ENCODE measurements at places on chromosomes 6 and 20.
A peak's percentile ranks its signal among the peaks of the same experiment; 100 is the strongest.

- DNase-seq, result no peak
Measured at GRCh38 chr20:50029697-50030461, 47.1 kb downstream of the SNAI1 start.

- no peak for DNase-seq
Measured at GRCh38 chr6:13131935-13132661, 196.2 kb downstream of the TBC1D7 start.

DNA sequence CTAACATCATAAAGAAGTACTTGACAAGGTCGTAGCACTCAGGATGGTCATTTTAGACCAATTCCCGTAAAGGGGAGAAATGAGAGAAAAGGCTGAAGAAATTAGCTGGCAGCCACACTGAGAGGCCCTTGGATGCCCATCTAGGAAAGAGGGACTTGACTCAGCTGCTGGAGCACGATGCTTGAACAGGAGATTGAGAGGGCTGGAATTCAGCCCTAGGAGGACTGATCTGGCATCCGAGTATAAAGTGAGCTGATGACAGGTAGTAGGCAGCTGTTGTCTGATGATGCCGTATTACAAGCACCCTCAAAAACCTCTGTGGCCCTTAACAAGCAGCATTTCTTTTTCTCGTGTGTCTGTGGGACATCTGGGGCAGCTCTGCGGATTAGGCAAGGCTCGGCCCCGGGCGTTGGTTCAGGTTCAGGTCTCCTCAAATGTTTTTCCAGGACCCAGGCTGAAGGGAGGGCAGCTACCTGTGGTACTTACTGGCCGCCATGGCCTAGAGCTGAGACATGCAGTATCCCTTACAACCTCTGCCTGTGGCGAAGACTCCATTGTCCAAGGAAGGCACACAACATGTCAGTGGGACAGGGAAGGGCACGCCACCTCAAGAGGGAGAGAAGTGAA is 219.6 kb upstream of the SNX9 start:
- peak; percentile 83 for DNase-seq

DNA sequence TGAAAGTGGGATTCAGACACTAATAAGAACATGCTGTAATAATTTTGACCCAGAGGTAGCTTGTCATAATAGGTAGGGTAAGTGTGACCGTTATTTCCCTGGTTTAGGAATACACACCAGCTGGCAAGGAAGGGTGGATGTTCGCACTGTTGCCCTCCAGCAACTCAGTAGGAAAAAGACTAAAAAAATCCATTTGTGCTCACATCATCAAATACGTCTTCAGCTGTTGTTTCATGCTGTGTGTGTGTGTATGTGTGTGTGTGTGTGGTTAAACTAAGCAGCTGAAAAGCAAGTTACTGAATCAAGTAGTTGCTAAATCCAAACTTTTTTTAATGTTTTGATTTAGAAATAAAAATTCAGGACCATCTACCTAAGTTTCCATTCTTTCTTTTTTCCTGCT is 218.7 kb downstream of the TRDN start:
- no peak for DNase-seq

GRCh38 chr20:50967586-50967985 is 9.0 kb downstream of the MOCS3 start:
- no peak for DNase-seq

DNA sequence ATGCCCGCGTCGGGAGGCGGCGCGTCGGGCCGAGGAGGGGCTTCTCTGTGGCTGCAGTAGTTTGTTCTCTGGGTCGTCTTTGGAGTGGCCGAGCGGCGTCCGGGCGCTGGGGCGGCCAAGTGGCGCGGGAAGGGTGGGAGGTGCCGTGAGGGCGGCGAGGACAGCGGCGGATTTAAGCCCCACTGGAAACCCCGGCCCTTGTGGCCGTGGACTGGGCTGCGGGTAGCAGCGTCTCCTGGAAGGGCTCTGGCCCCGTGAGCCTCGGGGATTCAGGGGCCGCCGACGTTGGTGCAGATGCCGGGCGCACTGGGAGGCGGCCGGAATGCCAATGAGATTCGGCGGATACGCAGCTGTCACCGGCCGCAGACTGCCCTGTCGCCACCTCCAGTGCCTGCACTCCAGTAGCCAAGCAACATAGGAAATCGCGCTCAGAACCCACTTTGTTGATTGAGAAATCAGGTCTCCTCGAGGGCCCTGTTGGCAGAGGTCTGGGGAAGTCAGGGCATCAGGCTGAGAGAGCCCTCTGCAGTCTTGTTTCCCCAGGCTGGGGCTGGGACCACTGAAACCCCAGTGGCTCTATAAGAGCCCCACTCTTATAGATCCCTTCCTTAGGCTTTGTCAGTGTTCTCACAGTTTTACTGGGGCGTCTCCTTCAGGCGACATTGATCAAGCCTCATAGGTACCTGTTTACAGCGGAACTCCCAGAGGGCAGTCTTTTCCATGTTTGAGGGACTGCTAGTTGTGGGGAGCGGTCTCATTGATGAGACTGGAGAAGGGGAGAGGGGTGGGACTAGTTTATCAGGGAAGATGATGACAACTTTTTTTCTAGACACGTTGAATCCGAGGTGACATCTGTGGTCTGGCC is 642 bp downstream of the GZF1 start:
- peak; percentile 9 for DNase-seq

GRCh38 chr20:17966432-17967310 is 1.9 kb downstream of the SNX5 start:
- no peak for DNase-seq

GRCh38 chr20:44496976-44497375 is 21.3 kb downstream of the TTPAL start:
- no peak for DNase-seq

DNA sequence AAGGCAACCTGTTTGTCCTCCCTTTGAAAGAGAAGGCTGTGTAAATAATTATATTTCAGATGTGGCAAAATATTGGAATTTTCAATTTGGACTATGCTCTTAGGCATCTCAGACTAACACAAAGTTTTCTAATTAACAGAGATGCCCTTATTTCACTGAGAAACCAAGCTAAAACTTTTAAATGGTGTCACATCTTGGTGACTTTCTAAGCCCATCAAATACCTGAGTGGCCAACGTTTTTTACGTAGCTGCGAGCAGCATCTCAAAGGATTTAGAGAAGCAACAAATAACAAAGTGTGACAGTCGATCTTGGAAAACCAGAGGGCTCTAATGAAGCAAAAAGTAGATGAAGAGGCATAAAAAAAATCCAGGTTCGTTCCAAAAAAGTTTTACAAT is 3.4 kb upstream of the HEY2 start:
- no peak for DNase-seq

GRCh38 chr20:10475225-10475624 is 40.1 kb downstream of the SLX4IP start:
- no peak for DNase-seq

- no peak for DNase-seq
Measured at GRCh38 chr20:8433291-8433690, 301.2 kb downstream of the PLCB1 start.

- no peak for DNase-seq
Measured at GRCh38 chr6:53691252-53691651, 25.7 kb upstream of the KLHL31 start.

GRCh38 chr20:11902285-11902697 is 15.4 kb upstream of the BTBD3 start:
- DNase-seq, result no peak

DNA sequence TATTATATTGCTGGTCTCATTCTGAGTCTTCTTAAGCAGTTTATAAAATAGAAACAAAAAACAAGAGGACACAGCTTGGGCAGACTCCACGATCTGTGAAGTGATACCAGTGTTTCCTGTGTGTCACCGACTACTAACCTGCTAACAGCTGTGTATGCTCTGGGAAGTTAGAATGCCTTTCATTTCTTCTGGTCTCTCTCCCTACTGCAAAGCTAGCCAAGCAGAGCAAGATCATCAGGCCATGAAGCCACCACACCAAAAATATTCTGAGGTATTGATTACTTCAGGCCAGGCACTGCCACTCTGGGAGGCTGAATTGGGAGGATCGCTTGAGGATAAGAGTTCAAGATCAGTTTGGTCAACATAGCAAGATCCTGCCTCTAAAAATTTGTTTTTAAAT is 46.9 kb upstream of the SMIM29 start:
- no peak for DNase-seq

DNA sequence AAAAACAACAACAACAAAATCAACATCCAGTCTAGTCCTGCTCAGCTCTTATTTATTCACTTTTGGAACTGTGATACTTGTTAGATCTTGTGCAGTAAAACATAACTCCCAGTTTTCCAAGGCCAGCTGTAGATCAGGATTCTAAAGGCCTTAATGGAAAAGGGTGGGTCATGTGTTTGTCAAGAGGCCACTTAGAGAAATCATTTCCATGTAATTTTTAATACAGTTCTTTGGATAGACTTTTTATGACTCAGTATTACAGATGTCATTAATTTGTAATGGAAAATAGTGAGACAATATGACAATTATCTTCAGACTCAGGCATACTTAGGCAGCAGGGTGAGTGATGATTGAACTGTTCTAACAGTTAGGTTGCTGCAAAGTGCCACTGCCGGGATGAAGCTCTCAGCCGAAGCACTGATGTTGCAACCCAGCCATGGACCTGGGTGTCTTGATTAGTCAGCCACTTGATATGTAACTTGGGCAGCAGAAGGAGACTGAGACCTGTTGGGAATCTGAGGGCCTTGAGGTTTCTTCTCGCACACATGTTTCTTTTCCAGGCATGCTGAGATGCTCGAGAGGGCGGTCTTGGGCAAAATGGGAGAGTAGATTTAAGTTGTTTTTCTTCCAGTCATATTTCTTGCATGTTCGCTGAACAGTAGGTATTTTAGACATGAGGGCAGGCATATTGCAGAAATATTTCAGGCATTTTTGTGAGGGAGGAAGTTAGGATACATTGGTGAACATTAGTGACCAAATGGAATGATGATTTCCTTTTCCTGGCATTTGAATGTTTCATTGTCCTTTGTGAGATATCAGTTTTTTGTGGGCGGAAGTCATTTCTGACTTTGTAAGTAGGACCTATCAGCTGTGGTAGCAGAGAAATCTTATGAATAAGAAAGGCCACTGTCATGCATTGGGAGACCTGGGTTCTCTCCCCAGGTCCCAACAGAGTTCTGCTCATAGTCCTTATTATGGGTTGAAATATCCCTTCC is 52.3 kb downstream of the SLX4IP start:
- no peak for DNase-seq
